ENCODE measurements at places on chromosomes 6 and 20.

DNA sequence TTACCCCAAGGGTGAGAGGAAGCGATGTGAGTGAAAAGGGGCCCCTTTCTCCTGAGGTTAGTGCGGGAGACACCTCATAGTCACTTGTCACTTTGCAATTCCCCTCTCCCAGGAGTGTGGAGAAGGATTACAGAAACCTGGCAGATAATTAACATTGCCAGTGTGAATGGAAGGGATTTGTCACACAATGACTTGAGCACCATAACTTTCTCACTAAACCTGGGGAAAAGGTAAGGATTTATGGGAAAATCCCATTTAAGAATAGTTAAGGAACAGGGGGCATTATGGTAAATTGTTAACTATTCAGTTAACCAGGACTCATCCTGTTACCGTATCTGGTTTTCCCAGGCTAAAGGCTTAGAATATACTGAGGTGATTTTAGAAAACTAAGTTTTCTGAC is 219.5 kb upstream of the JAG1 start:
- DNase-seq: no peak

DNA sequence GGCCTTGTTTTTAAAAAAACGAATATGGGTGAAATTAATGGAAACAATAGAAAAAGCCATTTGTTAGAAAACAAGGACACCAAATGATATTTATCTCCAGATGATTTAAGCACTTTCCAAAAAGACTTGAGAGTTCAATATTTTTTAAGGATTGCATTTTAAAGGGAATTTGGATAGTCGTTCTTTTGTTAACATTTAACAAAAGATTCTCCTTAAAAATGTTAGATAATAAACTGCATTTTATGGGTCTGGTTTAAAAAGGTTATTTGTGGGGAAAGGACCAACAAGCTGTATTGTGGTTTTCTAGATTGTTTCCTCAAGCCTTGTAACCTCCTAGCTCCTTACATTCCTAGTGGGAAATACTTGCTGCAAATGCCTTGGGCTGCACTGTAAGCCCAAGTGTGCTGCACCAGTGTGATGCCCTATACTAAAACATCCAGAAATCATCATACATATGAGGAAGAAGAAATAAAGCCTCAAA is 1.5 kb upstream of the PHIP start:
- DNase-seq: no peak

DNA sequence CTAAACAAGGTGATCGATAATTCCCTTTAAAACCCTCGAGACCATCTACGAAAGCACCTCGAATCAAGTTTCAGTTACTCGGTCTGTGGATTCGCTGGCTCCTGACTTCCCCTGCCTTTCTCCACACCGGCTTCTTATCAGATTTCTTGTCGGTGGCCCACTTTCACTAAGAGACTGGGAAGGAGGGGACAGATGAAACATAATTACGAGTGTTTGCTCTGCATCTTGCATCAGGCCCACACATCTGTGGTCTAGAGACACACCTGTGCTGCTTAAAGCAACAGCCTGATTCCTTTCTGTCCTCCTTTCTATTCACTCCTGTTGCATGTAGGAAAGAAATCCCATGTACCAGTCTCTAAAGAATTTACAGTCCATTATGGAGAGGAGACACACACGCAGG is 37.7 kb downstream of the INSM1 start:
- no peak for DNase-seq

GRCh38 chr6:104958178-104959025 is 1.5 kb downstream of the LIN28B start:
- no peak for DNase-seq

GRCh38 chr6:25821341-25821740 is 10.5 kb downstream of the SLC17A1 start:
- DNase-seq: no peak

GRCh38 chr6:107756660-107757355 is 67.3 kb downstream of the SCML4 start:
- no peak for DNase-seq

DNA sequence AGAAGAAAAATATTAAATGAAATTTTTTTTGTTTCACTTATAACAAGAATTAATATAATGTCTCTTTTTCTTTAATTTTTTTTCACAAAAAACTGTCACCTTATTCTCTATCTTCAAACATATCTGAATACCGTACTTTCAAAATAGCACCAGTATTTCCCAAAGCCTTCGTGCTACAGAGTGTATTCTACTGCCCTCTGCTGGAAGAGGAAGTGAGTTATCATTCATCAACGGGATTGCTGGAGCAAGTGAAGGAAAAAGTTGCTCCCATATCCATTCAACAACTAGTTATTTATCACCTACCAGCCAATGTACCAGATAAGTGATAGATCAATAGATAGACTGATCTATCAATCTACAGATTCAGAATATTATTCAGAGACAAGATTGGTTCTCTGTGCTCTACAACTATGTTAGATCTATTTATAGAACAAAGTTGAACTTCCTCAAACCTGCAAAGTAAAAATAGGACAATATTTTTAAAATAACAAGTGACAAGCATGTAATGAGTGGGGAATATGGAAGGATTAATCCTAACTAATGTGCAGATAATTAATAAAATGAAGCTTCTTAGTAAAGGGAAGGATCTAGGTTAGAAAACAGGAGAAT is 26.7 kb upstream of the TFAP2B start:
- no peak for DNase-seq

DNA sequence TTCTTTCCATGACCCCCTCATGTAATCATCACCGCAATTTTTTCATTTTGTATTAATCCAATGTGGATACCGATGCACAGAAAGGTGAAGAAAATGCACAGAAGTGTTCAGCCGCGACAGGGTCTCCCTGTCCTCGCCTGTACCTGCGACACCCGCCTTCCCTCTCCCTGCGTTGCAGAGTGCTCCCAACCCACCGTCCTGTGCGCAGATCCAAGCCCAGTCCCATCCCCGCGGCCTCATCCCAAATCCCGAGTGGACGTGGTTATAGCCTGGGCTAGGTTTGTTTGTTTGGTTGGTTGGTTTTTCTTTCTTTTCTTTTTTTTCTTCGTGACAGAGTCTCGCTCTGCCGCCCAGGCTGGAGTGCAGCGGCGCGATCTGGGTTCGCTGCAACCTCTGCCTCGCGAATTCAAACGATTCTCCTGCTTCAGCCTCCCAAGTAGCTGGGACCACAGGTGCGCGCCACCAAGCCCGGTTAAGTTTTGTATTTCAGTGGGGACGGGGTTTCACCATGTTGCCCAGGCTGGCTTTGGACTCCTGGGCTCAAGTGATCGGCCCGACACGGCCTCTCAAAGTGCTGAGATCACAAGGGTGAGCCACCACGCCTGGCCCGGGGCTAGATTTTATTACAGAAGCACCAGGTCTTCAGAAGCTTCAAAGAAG is 536 bp upstream of the RAET1G start:
- no peak for DNase-seq

GRCh38 chr6:74651948-74652842 is 553.7 kb downstream of the COL12A1 start:
- DNase-seq: no peak

DNA sequence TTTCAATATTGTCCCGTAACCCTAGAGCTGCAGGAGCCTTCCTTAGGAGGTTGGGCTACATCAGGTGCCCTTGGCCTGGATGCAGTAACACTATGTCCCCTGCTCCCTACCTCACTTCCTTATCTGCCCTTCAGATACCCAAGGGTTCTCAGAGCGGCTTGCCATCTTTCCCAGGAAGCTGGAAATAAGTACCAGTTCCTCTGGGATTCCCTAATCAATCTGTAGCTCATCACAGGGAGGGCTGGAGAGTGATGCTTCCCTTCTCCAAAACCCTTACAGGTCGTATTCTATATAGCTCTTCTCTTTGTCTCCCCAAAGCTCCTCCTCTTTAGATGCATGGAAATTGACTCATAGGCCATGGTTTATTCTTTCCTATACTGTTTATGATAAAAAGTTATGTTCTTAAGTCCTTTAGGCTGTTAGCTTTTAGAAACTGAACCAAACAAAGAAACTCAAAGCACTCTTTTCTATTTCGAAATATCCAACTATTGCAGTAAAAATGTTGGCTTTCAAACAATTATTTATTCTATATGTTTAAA is 4.2 kb downstream of the MYCT1 start:
- DNase-seq: no peak

DNA sequence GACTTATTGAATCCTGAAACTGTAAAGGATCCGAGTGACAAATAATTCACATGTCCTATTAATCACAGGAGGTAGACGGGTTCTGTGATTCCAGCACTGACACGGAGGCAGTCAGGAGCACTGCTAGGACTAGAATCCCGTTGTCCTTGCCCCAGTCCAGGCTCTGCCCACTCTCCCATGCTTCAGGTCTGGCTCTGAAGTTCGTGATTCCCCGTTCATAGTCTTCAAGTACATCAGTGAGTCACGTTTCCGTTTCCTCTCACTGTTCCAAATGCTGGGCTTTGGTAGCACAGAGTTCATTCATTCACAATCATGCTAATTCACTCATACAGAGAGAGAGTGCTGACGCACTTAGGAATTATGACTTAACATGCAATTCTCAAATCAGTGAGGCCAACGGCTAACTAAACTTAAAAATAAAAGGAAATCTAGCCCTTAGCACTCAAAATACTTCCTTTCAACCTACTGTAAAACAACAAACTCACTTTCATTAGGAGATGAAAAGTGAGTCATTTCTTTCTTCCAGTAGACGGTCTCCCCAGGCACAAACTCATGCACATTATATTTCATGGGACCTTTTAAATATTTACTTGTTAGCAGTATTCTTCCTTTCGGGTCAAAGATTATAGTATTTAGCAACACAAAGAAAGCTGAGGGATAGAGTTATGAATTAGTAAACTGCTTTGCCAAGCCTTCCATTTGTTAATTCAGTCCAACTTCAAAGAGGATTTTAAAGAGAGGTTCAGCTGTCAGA is 94.0 kb upstream of the NHSL1 start:
- no peak for DNase-seq

DNA sequence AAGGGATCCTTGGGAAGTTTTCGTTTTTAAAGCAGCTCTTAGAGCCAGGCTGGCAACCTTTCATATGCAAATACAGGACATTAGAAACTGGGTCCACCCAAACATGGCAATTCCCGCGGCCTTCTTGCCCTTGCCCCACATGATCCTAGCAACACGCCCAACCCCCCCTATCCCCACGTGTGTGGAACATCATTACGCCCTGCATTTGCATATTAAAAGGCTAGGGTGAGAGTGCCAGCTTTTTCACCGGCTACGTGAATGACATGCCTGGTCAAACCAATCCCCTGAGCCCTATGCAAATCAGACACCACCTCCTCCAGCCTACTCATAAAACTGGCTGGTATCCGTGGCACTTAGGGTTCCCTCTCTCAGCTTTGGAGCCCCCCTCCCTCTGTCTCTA is 88.1 kb downstream of the TNFRSF21 start:
- no peak for DNase-seq
